ENCODE measurements at places on chromosomes 6 and 20.

DNA sequence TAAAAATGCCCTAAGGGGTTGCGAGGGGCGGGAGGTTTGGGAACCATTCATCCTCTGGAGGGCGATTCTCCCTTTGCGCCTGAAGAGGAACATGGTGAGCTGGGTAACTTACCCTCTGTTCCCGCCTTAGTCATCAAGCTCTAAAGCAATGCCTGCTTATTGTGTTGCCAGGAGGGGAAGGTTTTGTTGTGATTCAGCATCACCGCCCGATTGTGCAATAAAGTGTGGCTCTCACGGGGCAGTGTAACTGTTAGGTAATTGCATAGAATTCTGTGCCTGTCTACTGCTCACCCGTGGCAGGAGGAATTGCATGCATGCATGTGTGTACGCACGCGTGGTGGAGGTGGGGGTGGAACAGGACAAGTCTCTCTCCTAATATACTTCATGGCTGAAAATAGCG, 95.5 kb upstream of the AGPAT4 start:
- no peak for DNase-seq

DNA sequence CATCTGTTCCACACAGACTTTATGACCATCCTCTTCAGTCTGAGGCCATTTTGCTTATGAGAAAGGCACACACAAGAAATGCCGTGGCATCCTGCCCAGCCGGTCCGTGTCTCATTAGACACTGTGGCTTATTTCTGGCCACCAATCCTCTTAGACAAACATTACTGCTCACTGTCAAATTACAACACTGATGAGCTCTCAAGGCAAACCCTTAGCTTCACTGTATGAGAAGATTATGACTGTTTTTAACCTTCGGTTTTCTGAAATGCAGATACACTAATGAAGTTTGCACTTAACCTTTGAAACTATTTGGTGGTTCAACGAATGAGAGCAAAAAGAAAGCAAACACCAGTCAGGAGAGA, 50.5 kb upstream of the DST start:
- DNase-seq = no peak

DNA sequence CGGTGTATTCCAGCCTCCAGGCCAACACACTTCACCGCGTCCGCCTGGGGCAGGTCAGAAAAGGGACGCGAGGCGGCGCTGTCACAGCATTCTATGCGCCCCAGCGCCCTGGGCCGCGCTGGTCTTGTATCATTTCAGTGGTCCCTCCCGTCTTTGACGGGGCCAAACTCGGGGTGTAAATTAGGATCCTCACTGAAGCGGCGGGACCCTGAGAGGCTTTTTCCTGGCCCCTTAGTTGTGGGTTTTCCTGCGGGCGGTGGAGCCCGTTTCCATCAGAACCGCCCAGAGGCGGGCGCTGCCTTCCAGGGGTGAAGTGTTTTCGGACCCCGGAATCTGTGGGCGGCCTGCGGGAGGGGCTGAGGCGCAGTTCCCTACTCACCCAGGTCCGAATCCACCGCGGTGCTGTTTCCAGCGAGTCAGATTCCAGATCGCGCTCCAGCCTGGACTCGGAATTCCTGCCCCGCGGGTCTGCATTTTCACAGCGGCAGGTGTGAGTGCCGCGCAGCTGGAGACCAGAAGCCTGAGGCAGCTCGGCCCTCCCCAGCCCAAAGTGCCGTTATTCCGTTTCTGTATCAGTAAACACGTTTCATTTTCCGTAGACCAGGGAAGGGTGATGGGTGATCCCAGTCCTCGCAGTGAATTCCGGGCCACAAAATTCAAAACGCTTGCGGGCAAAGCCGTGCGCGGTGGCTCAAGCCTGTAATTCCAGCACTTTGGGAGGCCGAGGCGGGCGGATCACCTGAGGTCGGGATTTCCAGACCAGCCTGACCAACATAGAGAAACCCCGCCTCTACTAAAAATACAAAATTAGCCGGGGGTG, 3.9 kb upstream of the MICB start:
- DNase-seq = peak; percentile 54

DNA sequence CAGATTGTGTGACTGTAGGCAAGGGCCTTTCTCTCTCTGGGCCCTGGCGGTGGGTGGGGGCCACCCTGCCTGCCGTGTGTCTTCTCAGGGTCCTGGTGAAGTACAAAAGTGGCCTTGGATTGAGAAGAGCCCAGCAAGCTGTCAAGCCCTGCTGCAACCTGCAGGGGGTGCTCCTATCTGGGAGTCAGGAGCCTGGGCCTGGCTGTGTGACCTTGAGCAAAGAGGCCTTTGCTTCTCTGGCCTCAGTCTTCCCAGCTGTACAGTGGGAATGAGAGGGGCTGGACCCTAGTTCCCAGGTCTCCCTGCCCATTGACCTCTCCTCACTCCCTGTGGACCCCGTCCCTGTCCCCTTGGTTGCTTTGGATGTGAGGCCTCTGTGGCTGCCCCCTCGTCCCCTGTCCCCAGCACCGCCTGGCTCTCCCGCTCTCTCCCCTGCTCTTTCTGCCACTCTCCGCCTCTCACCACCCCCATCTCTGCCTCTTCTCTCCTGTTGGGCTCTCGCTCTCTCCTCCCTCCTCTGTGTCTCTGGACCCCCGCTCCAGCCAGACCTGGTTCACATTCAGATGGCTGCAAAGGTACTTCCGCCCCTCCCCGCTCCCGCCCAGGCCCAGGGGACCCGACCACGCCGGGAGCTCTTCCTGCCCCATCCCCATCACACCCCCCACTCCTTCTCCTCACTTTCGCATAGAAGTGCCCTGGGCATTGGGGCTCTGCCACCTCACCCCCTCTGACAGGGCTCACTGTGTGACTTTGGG, 46.7 kb downstream of the SRC start:
- no peak for DNase-seq

DNA sequence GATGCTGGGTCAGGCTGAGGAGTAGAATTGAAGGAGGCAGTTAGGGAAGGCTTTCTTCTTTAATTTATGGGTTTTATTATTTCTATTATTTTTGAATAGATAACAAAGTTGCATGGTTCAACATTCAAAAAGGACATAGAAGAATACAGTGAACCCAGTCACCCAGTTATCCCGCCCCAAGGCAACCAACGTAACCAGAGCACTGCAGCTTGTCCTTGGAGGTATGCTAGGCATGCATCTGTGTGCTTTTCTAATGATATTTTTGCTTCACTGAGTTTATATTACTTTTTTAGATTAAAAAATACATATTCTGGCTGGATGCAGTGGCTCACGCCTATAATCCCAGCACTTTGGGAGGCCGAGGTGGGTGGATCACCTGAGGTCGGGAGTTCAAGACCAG, 47.4 kb upstream of the DSN1 start:
- no peak for DNase-seq

Data from activated naive CD4-positive, alpha-beta T cell (primary cell).